ENCODE measurements at places on chromosomes 6 and 20.

DNA sequence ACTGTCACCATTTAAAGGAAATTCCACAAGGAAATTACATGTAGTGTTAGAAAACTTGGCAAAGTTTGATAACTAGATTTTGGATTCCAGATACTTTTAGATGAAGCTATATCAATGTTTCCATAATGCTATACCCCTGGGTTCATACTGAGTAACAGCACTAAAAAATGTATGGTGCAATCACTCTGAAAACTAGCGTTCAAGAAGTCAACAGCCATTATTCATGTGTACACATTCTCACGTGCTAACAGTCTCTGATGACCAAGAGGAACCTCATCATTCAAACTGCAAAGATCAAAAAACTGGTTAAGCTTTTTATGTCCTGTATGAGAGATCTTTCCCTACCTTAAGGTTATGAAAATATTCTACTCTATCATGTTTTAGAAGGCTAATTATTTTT is 197.6 kb downstream of the GMDS start:
- no peak for DNase-seq

DNA sequence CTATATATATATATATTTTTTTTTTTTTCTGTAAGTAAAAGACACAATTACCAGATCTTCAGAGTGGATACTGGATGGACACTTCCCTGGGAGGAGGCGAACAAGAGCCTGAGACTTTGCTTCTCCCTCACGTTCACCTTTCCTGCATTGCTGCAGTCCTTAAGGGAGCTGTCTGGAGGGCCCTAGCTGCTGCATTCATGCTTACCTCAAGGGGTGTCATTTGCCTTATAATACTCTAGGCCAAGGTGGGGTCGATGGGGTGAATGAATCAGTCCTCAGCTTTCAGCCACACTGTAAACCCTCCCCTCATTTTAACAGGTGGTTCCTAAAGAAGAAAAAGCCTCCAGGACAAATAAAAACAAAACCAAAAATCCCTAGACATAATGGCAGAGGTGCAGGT is 34.8 kb upstream of the CD83 start:
- DNase-seq, result no peak

DNA sequence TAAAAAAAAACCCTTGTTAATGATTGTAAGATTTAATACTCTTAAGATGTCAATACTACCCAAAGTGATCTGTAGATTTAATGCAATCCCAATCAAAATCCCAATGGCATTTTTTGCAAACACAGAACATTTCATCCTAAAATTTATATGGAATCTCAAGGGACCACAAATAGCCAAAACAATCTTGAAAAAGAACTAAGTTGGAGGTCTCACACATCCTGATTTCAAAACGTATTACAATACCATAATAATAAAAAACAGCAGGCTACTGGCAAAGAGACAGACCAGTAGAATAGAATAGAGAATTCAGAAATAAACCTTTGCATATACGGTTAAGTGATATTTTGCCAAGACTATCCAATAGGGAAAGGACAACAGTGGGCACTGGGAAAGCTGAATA is 331.9 kb upstream of the JARID2 start:
- DNase-seq, result no peak

- DNase-seq, result no peak
Measured at GRCh38 chr6:150652848-150653613, 53.3 kb downstream of the PLEKHG1 start.

DNA sequence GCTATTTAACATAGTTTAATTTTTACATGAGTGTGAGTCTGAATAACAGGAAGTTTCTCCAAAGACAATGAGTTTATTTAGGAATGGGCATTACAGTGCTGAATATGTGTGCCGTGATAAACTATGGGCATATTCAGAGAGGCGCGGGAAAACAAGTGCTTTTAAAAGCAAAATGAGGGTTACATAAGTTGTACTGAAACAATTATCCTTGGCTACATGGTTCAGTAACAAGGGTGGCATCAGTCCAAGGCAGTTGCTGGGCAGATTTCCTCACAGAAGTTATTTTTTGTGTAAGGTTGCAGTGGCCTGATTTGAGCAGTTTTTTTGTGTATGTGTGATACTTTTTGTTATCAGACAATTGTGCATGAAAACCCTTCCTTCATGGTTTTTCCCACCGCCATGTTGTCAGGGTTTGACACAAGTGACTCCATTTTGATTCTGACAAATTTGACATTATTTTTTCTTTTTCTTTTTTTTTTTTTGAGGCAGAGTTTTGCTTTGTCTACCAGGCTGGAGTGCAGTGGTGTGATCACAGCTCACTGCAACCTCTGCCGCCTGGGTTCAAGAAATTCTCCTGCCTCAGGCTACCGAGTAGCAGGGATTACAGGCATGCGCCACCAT is 22.3 kb upstream of the PXDC1 start:
- DNase-seq, result no peak

GRCh38 chr20:52031206-52031562 is 160.4 kb downstream of the ZFP64 start:
- DNase-seq, result no peak

- DNase-seq, result no peak
Measured at GRCh38 chr6:38001386-38001785, 181.9 kb downstream of the ZFAND3 start.

GRCh38 chr6:44456070-44456965 is 68.8 kb downstream of the CDC5L start:
- no peak for DNase-seq

DNA sequence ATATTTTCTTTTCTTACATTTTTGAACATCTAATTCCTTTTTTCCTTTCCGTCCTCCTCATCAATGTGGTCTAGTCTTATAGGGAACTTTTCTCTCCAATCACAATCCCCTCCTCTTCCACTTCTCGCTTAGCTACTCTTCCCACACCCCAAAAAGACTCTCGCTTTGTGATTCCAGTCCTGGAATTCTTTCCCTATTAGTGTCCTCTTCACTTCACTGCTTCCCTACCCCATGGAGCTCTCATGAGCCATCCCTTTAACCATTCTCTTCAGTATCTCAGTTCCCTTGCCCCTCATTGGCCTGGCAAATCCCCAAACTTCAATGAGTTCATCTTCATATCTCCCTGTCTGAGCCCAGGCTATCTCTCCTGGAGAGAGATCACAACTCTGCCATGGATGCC is 55.3 kb upstream of the CEP85L start:
- no peak for DNase-seq

DNA sequence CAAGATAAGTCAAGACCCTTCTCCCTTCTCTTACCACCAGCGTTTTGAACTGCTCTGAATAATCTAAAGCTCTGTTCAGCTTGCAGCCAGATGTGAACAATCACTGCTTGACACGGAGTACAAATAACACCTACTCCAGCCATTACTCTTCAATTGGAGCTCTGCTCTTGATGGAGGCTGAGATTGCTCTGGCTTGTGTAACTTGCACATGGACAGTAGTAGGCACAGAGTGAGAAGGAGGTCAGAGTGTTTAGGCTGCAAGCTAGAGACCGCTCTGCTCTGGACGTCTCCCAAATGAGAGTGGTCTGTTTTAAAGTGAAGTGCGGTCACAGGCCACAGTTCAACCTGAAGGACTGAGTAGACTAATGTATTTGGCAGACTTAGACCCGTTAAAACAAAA is 158.3 kb downstream of the HDGFL1 start:
- no peak for DNase-seq

GRCh38 chr6:111417181-111417585 is 65.8 kb downstream of the REV3L start:
- DNase-seq, result no peak

- no peak for DNase-seq
Measured at GRCh38 chr20:49676581-49677291, 36.9 kb downstream of the B4GALT5 start.

DNA sequence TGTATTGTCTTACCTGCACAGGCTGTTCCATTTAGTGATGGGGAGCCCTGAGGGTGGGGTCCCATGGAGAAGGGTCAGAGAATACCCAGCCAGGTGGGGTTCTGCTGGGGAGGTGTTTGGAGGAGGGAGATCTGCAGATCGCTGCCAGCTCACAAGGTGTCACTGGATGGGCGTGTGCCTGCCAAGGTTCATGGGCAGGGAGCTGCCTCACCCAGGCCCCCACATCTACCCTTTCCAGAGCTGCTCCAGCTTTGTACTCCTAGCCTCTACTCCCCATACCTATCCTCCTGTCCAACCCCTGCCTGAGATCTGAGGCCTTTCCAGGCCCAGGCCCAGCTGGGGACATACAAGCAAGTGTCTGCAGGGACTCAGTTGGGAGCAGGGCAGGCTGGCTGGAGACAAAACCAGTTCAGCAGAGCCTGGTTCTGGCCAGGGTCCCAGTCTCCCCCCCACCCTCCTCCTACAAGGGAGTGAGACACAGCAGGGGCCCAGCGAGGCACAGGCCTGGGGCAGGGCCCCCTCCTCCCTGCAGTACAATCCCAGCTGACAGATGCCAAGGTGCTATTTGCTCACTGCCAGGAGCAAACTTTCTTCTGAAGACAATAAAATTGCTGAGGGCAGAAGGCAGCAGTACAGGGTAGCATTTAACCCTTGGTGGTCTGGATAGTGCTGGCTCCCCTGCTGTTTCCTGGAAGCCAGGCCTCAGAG is 19.7 kb downstream of the SPDEF start:
- no peak for DNase-seq

DNA sequence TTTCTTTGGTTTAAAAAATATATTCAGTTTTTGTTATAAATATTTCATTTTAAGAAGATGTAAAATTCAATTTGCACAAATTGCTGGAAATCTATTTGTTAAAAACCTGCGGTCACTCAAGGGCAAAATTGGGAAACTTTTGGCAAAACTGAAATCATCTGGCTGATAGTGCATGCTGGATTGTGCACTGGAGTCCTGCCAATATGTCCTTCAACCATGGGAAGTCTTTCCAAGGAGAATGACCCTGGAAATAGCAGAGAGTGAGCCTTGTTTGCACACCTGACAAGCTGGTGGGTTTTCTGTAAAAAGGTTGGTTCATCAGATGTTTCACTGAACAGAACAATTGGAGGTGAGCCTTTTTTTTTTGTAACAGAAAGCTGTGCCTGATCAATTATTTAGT is 413.5 kb downstream of the BTBD3 start:
- DNase-seq, result no peak

DNA sequence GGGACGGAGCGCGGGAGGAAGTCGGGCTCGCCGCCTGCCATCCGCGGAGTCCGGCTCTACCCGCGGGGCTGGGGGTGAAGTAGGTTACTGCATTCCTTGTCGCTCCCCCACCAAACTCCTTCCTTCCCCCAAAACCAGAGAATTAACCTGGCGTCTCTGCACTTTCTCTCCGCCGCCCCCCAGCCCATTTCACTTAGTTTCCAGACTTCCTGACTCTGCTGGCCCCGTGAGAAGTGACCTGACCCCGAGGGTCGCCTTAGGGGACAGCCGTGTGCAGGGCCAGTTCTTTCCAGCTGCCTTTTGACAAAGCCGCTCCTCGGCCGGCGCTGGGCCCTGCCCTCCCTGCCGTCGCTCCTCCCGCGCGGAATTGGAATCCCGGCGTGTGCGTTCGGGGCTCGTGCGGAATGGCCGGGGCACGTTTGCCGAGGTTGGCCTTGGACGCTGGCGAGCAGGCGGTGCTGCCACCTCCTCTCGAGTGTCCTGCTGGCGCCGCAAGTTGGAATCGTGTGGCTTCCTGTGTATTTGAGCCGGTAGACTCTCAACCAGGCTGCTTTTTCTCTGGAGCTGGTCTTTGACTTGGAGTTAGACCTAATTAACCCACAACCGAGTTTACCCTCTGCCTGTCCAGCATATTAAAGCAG is 650 bp downstream of the DCBLD1 start:
- no peak for DNase-seq

DNA sequence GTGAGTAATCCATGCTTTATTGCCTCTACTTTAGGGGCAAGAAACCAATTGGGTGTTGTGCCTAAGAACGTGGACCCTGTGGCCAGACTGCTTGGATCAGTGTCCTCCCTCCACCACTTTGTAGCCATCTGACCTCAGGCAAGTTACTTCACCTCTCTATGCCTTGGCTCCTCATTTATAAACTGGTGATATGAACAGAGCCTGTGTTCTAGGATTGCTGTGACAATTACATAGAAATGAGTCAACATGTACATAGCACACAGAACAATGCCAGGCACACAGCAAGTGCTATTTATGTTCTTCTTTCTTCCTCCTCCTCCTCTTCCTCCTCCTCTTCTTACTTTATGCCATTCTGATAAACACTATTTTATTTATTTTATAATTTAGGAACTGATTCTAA is 339.4 kb downstream of the CD83 start:
- DNase-seq, result no peak

DNA sequence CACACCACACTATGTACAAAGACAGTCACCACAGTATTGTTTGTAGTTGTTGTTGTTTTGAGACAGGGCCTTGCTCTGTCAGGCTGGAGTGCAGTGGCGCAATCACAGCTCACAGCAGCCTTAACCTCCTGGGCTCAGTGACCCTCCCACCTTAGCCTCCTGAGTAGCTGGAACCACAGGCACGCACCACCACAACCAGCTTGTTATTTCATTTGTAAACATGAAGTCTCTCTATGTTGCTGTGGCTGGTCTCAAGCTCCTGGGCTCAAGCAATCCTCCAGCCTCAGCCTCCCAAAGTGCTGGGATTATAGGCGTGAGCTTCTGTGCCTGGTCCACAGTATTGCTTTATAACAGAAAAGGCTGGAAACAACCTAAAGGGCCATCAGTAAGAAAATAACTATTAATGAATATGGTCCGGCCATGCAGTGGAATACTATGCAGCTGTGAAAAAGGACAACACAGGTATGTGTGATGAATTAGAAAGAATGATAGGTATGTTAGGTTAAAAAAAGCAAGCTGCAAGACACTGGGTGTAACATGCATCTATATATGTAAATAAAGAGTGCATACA is 30.0 kb upstream of the PTGIS start:
- no peak for DNase-seq

DNA sequence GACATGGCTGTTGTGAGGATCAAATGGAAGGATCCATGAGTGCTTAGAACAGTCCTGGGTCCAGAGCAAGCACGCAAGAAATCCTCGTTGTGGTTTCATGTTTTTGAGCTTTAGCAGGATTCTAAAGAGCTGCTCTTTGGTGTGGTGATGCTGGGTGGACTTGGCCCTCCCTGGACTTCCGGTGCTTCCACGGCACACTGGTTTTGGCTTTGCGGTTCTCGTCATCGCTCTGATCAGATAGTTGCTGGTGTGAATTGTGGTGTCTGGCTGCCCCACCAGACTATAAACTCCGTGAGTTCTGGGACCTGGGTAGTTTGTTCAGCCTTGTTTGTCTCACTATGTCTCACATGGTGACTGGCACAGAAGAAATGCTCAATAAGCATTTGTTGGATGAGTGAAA is 3.3 kb downstream of the HNF4A start:
- DNase-seq, result no peak

- no peak for DNase-seq
Measured at GRCh38 chr6:21115111-21115510, 478.4 kb upstream of the SOX4 start.

Measured in activated CD8-positive, alpha-beta memory T cell treated with anti-CD3 and anti-CD28 coated beads for 4 hours (primary cell).